Cortex of kidney (tissue), 1 donor: ENCODE measurements at places on chromosomes 6 and 20.

DNA sequence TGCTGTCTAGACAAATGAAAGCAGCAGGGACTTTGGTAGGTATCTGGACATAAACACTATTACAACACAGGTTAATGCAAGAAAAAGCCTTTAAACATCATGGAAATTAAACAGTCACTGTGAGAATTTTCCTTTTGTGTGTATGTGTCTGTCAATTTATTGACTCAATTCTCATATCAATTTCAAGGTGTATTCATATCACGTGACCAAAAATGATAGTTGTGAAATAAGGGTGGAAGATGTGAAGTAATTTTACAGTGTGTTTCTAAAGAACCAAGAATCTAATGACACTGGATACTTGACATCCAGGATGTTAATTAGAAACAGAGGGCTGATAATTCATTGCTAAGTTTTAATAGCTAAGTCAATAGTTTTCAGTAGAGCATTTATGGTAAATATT lies 244.0 kb downstream of the TMEM242 start:
- DNase-seq: no peak

GRCh38 chr6:12102350-12102749 lies 90.2 kb downstream of the HIVEP1 start:
- no peak for DNase-seq

GRCh38 chr20:39879296-39879695 lies 809.7 kb downstream of the MAFB start:
- no peak for DNase-seq

DNA sequence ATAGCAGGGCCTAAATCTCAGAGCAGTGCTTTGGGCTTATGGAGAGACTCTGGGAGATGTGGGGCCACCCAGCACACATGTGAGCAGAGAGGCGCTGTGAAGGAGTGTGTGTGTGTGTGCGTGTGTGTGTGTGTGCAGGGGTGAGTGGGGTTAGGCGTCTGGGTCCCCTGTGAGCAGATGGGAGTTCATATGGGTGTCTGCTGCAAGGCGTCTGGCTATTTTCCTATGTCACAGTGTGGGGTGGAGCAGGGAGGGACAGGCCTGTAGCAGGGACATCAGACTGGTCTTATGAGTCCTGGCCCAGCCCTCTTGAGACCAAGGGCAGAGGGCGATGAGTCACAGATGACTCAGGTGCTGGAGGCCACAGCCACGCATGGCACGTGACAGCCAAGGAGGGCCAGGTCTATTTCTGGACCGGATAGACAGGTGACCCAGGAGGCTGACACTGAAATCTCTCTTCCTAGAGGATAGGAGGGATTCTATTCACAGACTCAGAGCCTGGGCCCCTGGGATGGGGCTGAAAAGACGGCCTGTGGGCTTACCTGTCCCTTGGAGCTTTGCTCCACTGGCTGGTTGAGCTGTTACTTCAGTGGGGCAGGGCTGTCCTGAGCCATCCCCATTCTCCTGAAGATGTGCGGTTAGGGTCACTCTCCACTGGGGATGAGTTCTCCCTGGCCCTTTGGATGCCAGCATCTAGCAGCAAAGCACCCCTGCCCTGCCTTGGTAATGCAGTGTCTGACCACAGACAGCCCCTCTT lies 28.9 kb downstream of the VEGFA start:
- DNase-seq: no peak

DNA sequence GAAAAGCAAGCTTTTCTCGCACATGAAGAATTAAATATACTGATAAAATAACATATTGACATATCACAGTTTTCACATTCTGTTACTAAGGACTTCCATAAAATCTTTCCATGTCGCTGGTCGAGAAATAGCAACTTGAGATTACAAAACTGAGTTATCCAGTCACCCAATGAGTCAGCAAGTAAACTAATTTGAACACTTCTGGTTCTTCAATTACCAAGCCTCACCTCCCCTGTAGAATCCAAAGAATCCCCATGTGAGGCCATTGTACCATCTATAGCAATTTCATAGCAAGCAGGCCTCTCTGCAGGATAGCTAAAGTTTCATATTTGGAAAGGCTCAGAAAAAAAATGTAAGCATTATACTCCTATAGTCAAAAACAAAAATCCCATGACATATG lies 87.3 kb downstream of the PKHD1 start:
- DNase-seq: no peak

- no peak for DNase-seq
Observed at GRCh38 chr6:2507016-2507415, 243.7 kb downstream of the MYLK4 start.

GRCh38 chr6:100620085-100620840 lies 155.5 kb upstream of the SIM1 start:
- no peak for DNase-seq

DNA sequence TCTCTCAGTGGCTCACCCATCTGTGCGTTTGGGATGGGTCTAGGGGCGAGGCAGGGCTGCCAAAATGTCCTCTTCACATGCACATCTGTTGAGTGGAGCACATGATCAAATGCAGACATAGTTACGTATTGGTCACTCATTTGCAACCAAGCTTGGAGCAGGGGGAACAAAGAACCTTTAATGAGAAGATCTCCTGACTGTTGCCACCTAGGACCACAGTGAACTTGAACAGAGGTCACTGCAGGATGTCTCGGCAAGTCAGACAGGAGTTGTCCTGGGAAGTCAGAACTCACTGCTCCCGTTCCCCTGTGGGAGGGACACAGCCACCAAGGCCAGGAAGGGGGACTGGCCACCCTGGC lies 73.4 kb downstream of the SSR1 start:
- DNase-seq: no peak

DNA sequence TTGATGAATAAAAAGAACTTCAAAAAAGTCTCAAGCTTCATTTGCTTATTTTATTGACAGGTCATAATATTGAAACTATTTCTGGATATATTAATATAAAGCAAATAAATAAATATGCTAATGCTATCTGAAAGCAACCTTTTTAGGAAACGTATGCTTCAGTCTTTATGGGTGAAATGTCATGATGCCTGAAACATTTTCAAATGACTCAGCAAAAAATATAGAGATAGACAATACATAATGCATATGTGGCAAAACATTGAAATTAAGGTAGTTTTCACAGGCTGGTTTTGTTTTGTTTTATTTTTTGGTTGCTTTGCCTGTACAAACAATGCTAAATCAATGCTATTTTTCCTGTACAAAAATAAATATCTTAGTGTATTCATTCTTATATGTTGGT lies 194.4 kb upstream of the PLCB4 start:
- no peak for DNase-seq
